ENCODE measurements at places on chromosomes 11 and 22.
A peak's percentile ranks its signal among the peaks of the same experiment; 100 is the strongest.

DNA sequence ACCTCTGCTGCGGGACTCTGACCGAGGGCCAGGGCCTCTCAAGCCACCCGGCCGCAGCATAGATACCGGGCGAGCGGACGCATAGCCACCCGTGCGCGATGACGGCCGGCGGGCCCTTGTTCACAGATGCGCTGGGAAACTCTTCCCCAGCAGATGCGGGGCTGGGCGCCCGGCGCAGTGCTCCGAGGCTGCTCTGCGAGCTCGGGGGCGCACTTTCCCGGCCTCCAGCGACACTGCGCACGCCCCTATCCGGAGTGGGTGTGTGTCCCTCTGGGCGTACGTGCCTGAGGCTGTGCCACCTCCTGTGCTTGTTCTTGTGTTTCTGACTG lies 104.7 kb upstream of the E2F8 start:
- no peak for DNase-seq

GRCh38 chr11:84608837-84609196 lies 1018.3 kb downstream of the DLG2 start:
- no peak for DNase-seq

DNA sequence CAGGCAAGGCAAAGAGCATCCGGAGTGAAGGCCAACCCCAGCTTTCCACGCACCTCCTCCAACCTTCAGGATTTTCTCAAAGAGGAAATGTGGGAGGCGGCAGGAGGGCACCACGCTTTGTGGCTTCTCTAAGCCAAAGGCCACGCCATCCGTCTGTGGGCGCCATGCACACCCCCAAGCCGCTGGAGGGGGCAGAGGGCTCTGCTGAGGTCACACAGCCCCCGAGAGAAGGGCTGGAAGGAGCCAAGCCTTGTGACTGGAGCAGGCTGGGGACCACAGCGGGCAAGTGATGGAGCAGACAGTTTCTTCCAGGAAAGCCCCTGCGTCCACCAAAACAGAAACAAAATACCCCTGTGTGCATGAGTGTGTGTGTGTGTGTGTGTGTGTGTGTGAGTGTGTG lies 527.4 kb downstream of the BRD1 start:
- no peak for DNase-seq

DNA sequence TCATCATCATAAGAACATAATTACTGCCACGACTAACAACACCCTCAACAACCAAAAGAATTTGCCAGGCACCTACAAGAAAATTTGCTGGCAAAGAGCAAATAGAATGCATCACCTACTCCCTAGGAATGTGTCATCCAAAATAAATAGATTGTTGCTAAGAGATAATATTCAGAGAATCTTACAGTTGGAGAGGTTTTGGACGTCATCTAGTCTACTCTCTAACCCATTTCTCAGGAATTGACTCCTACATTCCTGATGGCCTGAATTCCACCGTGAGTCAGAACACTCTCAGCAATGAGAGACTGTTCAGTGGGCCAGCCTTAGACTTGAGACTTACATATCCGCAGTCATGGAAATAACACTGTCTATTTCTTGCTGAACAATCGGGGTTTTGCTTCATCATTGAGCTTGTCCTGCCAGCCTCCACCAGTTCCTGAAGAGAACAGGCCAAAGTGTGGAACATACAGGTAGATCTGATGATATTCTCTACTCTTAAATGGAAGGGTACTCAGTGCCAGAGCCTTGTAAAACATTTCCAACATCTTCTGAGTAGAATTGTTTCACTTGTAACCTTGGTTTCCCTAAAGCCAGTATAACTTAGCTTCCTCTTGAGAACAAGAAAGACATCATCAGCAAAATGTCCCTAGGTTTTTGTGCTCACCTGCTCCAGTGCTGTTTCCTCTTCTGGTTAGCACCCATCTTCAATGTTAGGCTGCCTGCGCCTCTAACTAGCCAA lies 8.3 kb downstream of the KIRREL3 start:
- DNase-seq, result no peak

GRCh38 chr11:30487200-30487898 lies 98.8 kb downstream of the MPPED2 start:
- peak; percentile 95 for DNase-seq

DNA sequence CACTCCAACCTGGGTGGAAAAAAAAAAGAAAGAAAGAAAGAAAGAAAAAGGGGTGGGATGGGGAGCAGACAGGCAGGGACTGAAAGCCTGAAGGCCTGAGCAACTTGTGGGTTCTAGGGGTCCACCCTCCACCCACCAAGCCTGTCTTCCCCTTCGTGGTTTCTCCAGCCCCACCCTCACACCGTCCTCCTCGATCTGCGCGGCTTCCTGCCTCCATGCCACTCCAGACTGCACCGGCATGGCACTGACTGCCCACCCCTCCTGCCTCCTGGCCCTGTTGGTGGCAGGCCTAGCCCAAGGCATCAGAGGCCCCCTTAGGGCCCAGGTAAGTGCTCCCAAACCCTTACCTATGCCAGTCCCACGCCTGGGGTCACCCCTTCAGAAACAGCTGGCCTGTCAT lies at the start of gene CTSW:
TSS of gene CTSW (plus strand) at position 221 of the 400 bp plus-strand sequence. CDS start at position 239, 18 bp downstream.
- peak; percentile 25 for DNase-seq

GRCh38 chr11:104917271-104918112 lies 19.2 kb upstream of the CASP12 start:
- no peak for DNase-seq

DNA sequence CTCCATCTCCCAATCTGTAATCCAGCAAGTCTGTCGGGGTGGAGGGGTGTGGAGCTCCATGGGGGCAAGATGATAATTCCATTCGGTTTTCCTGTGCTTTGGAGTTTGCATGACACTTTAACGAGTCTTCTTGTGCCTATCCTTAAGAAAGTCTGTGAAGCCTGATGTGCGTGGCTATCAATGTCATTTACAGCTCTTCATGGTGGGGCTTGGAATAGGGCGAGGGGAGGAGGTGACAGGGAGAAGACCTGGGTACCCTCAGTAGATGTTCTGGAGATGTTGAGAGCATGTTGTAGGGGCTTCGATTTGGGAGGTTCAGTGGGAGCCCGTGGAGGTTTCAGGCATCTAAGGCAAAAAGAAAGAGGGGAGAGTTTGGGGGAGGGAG lies 579 bp upstream of the PHLDB1 start:
- no peak for DNase-seq

- no peak for DNase-seq
These were observed 14.8 kb downstream of the FRMD8 start for GRCh38 chr11:65401073-65401802.
